ENCODE measurements at places on chromosomes 12 and 14. TPM values are rescaled to one million over a fixed set of nuclear protein-coding genes. Genes with fewer than 3 reads are reported as not detected.
A peak's percentile ranks its signal among the peaks of the same experiment; 100 is the strongest.

DNA sequence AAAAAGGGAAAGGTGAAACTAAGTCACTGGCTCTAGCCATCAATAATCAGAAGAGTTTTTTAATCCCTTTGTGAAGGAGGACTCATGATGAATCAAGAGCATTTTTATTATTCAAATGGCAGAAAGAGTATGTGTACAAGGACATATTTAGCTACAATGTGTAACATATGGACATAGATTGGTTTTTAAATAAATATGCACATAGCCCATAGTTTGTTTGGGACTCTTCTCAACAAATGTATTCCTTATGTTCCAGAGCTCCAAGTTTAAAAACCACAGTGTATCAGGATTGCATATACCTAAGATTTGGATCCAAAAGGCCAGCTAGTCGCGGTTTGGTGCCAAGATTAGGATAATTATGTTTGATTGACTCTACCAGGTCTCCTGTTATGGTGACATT is 104.2 kb downstream of the C12orf50 start:
- DNase-seq, result peak; percentile 38

- DNase-seq, result no peak
Measured at GRCh38 chr12:108918206-108918605, 38.3 kb downstream of the DAO start.

DNA sequence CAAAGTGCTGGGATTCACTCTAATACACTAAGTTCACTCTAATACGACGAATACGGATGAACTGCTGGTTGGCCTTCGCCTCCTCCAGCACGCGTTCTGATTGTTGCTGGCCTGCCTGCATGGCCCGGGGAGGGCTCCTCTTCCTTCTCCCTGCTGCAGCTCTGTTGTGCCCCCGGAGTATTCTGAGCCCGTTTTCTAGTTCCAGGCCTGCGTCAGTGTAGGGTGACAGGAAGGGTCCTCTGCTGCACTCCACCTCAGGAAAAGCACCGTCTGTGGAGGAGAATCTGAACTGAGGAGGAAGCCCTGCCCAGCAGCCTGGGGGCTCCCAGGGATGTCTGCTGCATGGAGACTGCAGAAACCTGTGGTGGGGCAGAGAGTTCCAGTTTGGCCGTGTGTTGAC is 44.4 kb downstream of the DDX51 start:
- DNase-seq, result no peak

DNA sequence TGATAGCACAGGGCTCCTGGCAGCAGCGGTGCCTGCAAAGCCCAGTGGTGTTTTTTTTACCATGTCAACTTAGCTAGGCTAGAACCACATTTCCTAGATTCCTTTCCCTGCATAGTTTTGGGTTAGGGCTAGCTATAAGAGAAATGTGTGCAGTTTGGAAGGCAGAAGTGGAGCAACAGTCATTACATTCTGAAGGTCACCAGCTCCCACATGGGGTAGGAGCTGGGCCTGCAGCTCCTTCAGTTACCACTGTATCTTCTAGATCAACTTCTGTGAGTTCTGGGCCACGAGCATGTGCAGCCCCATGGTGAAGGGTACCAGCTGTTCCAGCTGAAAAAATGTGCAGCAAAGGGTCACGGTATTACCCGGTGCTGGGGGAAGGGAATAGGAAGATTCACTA is 2.3 kb upstream of the SLC25A3 start:
- no peak for DNase-seq

DNA sequence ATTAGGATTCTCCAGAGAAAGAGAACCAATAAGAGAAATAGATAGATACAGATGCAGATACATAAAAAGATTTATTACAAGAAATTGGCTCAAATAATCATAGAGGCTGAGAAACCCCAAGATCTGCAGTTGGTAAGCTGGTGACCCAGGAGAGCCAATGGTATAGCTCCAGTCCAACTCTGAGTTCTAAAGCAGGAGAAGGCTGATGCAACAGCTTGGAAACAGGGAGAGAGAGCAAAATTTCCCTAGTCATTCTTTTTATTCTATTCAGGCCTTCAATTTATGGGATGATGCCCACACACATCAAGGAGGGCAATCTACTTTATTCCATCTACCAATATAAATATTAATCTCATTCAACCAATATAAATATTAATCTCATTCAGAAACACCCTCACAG is 218.2 kb downstream of the PRKD1 start:
- DNase-seq, result no peak

DNA sequence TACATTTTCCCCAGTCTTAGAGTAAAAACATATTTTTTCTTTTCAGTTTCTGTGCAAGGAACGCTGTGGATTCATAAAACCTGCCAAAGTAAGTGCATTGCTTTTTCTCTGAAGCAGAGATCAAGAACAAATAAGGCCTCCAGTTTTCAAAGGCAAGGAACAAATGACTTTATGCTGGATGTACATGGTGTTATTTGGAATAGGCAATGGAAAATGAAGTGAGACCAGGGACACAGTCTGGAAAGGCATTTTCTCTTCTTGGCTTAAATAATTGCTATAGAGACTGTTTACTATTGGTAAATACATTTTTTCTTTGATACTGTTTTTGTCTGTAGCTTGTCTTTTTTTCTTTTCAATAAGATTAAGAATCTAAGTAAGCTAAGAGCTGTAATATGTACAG is 725.9 kb upstream of the MDGA2 start:
- DNase-seq, result peak; percentile 72

DNA sequence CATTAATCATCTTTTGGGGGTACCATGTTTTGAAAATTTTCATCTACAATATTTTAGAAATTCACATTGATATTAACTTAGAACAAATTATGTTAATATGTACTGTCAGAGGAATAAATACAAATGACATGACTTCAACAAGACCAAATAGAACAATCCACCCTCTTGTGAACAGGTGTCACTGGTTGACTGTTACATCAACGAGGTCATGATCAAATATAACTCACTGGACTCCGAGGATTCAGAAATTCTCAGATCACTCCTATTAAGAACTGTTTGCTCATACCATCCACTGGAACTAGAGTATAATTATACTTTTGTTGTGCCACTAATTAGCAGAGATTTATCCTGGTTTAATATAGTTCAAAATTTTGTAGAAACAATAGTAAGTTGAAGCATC is 318.8 kb downstream of the PRKD1 start:
- no peak for DNase-seq

GRCh38 chr14:81562818-81563217 is 29.2 kb upstream of the SEL1L start:
- DNase-seq, result no peak

- DNase-seq, result no peak
Measured at GRCh38 chr14:65745396-65746190, 333.1 kb downstream of the FUT8 start.

- DNase-seq, result no peak
Measured at GRCh38 chr12:124496584-124496983, 70.8 kb downstream of the NCOR2 start.

GRCh38 chr12:120960657-120961056 is 17.7 kb upstream of the HNF1A start:
- DNase-seq, result no peak

DNA sequence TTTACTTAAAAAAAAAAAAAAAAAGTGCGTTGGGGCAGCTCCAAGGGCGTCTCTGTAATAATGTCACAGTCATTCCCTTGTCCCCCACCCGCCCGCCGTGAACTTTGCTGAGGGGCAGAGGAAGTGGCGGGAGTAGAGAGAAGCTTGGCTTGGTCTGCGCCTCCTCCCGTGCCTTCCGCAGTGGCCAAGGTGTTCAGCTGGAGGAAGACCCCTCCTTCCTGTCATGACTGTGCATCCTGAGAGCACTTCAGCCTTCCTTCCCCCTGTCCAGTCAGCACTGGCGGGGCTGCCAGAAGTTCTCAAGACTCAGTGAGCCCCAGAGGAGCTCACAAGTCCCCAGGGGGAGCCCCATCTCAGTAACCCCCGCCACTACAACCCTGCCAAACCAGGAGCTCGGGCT is 32.2 kb downstream of the AACS start:
- DNase-seq, result no peak

GRCh38 chr14:81206115-81206514 is 14.6 kb downstream of the GTF2A1 start:
- DNase-seq, result no peak

DNA sequence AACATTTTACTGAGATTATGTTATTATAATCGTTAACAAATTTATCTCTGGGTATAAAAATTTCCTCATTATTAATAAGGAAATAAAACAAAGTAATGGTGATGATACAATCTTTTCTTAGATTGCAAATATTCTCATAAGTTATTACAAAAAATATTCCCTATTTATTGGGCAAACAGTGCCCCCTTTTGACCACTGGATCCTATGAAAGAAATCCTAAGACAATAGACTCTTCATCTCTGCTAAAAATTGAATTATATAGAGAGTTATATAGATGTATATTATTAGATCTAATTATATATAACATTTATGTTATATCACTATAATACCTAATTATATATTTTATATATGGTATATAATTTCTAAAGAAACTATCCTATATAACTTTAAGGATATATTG is 94.2 kb upstream of the FGD4 start:
- DNase-seq, result no peak

DNA sequence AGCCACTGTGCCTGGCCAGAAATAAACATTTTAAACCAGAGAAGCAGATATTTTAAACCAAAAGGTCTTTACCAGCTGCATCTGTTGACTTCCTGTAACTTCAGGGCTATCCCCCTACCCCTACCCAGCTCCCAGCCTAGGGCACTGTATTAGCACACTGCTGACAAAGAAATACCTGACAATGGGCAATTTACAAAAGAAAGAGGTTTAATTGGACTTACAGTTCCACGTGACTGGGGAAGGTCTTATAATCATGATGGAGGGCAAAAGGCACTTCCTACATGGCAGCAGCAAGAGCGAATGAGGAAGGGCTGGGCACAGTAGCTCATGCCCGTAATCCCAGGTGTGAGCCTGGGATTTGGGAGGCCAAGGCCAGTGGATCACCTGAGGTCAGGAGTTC is 26.0 kb downstream of the GEMIN2 start:
- DNase-seq, result no peak

GRCh38 chr12:125696054-125696453 is 630.8 kb downstream of the AACS start:
- no peak for DNase-seq

The AKAP3 gene
- polyA plus RNA-seq, result 0.74 TPM

The SNW1 gene
- 45.3 TPM for polyA plus RNA-seq

The ARHGEF25 gene
- polyA plus RNA-seq, result 30.8 TPM

The GUCY2C gene
- 0.29 TPM for polyA plus RNA-seq

The NRL gene
- polyA plus RNA-seq, result 1.3 TPM

The SLC6A12 gene
- polyA plus RNA-seq, result 0.45 TPM

The RBP5 gene
- 6.3 TPM for polyA plus RNA-seq

The DCD gene
- polyA plus RNA-seq, result not detected

The REP15 gene
- 0.34 TPM for polyA plus RNA-seq

The ZDHHC22 gene
- 0.76 TPM for polyA plus RNA-seq

The OR4E2 gene
- polyA plus RNA-seq, result not detected
